ENCODE measurements at places on chromosomes 1 and 21.

DNA sequence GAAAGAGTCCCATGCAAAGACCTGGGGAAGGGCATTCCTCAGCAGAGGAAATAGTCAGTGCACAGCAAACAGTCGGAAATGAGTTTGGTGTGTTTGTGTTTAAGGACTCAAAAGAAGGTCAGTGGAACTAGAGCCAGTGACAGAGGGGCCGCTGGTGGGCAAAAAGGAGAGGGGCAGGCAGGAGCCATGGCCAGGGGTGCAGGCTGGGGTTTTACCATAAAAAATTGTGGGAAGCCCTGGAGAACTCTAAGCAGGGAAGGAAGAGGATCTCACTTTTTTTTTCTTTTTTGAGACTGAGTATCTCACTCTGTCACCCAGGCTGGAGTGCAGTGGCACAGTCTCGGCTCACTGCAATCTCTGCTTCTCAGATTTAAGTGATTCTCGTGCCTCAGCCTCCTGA lies 33.7 kb upstream of the TARDBP start:
- DNase-seq: no peak

GRCh38 chr1:153306303-153307220 lies 6.2 kb downstream of the PGLYRP3 start:
- DNase-seq: no peak

- no peak for DNase-seq
Measured at GRCh38 chr1:200306944-200307754, 102.7 kb downstream of the ZNF281 start.

GRCh38 chr1:101567582-101568189 lies 330.9 kb downstream of the S1PR1 start:
- no peak for DNase-seq

DNA sequence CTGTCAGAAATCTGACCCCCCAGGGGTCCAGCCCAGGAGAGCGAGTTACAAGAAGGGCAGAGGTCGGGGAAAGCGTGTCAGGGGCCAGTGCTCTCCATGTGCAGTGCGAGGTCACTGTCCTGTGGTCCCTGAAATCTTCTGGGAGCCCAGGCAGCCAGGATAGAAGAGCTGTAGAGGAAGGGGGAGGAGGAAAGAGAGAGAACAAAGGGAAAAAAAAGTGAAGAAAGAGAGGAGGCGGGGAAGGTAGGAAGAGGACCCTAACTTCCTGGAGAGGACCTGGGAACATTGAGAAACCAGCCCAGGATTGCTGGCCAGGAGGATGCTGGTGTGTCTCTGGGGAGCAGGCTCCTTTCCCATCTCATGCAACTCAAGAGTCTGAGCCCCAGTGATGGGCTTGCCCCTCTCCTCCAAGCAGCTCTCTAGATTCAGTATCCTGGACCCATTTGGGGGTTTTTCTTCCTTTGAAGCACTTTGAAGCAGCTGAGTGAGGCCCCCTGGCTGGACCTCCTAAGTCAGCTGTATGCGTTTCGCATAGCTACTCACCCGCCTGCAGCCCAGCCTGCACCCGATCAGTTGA lies 6.8 kb upstream of the INAVA start:
- DNase-seq: no peak

- no peak for DNase-seq
Measured at GRCh38 chr1:167773516-167773915, 51.7 kb downstream of the MPZL1 start.

GRCh38 chr1:212557739-212558692 lies 50.5 kb upstream of the ATF3 start:
- peak; percentile 82 for DNase-seq

- DNase-seq: no peak
Measured at GRCh38 chr21:34986561-34987500, 62.3 kb downstream of the RUNX1 start.

DNA sequence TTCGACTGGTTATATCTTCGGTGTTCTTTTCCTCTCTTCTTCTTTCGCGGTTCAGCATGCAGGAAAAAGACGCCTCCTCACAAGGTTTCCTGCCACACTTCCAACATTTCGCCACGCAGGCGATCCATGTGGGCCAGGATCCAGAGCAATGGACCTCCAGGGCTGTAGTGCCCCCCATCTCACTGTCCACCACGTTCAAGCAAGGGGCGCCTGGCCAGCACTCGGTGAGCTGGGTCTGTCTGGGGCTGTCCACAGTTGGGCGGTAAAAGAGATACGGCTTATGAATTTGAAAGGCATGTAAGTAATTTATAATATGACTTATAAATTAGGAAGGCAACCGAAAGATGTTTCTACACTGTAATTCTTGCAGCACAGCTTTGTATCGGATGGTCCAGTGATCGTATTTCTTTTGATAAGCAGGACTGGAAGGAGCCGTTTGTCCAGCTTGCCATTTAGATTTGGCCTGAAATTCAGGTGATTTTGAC lies 334 bp downstream of the CTH start:
- no peak for DNase-seq

DNA sequence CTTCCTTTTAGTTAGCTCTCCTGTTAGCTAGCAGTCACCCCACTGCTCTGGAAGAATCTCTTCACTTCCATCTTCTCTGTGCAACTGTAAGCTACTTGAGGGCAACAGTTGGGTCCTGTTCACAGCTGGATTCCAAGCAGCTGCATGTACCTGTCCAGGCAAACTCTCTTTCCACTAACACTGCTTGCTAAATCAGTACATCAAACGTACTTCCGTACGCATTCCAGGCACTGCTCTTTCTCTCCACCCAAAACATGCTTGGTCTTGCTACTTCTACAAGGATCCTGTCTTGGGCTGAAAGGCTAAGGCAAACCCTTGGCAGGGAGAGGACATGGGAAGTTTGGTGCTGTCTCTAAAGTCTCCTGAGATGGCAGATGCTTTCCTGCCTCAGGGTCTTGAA lies 139.2 kb upstream of the CACNA1E start:
- no peak for DNase-seq

DNA sequence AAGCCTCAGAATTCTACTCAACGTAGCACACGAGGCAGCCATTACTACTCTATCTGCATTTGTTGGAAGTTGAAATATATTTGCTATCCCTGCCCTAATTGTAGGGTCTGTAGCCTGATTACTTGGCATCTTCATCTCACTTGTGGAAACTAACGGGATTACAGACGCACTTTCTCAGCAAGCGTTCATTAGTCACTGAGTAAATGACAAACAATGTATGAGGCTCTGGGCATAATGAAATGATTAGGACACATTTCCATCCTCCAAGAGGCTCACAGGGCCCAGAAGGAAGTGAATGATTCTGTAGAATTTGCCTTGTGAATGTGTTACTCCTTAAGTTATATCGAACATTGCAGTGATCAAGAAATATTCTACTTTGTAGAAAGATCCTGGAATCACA lies 78.1 kb downstream of the KIF26B start:
- no peak for DNase-seq

DNA sequence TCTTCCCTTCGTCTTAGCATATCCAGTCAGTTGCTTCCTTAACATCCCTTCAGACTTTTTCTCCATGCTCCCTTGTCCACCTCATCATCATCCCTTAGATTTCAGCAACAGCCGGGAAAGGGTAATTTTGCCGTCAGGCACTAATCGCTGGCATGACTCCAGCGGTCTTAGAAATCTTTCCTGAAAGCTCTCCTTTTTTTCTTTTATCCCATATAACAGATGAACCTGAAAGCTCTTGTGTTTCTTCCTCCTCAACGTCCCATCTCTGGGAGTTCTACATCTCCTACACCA lies 10.4 kb upstream of the BOLA1 start:
- DNase-seq: no peak

DNA sequence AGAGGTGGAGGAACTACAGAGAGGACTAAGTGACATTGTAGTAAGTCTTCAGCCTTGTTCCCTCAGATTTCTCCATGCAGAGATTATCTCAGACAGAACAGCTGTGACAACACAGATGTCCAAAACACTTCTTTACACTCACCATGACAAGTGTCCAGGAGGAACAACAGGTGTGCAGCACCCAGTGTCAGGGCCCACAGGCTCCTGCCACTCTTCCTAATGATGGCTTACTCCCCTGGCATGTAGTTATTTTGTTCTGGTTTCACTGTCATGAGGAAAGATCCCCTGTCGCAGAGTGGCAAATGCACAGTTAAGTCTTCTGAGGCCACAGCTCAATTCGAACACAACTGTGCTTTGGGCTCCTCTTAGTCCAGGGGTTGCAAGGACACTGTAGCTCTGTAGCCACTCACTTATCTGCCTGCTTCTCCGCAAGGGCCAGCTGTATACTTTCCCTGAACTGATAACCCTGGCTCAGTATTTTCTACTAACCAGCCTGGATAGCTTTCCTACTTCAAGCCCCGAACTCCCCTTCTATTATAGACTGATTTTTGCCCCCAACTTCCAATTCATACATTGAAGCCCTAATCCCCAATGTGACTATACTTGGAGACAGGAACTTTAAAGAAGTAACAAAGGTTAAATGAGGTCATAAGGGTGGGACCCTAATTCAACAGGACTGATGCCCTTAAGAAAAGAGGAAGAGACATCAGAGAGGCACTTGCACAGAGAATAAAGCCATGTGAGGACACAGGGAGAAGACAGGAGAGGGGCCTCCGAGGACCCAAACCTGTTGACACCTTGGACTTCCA lies 11.1 kb downstream of the PDZK1 start:
- no peak for DNase-seq

DNA sequence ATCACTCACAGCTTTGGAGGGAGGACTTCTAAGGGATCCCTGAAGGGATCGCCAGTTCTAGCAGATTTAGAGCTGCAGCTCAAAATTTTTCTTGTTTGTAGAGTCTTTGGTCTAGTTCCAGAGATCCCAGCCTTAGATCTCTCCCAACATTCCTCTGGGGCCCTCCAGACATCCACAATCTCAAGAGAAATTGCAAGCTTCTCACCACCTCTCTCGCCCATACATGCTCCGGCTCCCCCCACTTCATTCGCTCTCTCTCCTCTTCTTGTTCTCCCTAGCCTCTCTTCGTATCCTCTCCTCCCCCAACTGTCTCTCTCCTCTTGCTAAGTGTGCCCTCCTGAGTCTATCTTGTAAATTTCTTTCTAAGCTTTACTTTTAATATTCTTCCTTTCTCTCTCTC lies 15.1 kb upstream of the TUT4 start:
- DNase-seq: no peak

DNA sequence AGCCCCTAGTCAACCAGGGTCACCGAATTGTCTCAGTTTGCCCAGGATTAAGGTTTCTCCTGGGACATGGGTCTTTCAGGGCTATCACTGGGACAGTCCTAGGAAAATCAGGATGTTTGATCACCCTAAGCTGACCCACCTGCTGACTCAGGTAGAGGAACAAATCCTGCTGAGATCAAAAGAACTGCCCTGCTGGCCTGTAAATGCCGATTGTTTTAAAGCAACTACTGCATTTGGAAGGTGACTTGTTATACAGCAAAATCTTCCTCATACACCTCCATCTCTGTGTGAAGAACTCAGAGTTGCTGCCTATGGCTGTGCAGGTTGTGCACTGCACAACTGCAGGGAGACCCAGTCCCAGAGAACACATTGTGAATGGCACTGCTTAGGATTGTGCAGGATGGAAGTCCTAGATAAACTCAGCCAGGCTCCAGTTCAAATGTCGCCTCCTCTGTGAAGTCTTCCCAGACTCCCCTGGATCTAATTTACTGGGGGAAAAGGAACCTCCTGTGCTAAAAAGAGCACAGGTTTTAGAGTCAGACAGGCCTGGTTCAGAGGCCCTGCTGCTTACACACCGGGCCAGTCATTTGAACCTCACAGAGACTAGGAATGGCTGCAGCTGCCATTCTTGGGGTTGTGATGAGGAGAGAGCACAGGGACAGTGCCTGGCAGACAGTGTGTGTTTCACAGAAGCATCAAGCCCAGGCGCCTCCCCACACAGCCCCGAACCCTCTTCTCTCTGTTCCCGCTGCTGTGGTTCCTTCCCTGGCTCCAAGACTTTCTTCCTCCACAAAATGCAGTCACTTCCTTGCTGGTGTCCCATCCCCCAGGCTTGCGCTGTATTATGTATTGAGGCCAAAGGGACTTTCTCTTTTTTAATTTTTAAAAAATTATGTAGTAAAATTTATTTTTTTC lies 23.2 kb upstream of the LRP8 start:
- DNase-seq: no peak

DNA sequence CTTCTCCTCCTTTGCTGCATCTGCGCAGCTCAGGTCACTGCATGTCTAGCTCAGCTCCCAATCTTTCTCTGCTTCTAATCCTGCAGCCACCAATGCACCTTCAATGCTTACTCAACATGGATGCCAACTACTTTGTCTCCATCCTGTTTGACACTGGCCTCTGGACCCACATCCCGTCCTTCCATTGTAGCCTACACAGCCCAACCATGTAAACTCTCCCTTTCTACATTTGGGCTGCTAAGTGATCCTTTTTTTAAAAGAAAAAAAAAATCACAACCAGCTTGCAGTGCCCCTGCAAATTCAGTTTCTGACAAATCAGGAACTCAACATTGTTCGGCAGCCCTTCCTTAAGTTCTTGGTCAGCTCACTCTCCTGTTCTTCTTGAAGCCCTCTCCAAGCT lies 9.4 kb upstream of the CRABP2 start:
- no peak for DNase-seq

DNA sequence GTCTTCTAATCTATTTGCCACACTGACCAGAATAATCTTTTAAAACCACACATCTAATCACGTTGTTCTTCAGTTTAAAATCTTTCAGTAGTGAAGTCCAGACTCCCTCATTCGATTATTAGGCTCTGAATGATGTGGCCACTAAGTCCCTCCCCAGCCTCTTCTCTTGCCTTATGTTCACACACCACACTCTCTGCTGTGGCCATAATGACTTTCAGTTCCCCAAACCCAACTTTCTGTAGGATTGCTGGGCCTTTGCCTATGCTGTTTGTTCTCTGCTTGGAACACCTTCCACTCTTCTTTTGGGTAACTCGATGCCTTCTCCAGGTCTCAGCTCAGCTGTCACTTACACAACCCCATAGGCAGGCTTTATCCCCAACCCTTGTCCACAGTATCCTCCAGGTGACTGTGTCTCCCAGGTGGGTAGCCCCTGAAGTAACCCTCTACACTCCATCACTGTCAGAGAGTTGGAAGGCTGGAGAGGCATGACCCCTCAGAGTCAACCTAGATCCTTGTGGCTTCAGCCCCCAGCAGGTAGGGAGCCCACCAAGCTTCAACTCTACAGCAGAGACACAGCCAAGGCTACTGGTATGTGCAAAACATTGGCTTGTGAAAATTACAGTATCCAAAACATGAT lies 8.4 kb upstream of the SLC37A1 start:
- no peak for DNase-seq

DNA sequence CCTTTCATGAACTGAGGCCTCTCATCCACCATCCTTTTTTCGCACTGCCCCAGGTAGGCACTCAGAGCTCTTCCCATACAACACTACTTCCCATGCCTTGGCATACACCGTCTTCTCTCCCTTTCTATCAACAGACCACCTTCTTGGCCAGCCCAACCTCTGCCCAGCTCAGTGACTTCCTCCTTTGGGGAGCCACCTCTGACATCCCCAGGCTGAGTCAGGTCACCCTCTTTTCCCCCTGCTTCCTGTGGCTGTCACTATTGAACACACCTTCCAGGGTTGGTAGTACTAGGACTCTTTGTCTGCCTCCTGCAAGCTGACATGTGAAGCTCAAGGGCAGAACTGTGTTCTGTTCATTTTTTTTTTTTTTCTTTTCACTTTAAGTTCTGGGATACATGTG lies 283.2 kb downstream of the SETD4 start:
- no peak for DNase-seq

GRCh38 chr1:4984841-4985240 lies 330.4 kb downstream of the AJAP1 start:
- DNase-seq: no peak

All from anterior cingulate cortex (tissue), 58 donors.